ENCODE measurements at places on chromosomes 5 and 9. TPM values are rescaled to one million over a fixed set of nuclear protein-coding genes. Genes with fewer than 3 reads are reported as not detected.

DNA sequence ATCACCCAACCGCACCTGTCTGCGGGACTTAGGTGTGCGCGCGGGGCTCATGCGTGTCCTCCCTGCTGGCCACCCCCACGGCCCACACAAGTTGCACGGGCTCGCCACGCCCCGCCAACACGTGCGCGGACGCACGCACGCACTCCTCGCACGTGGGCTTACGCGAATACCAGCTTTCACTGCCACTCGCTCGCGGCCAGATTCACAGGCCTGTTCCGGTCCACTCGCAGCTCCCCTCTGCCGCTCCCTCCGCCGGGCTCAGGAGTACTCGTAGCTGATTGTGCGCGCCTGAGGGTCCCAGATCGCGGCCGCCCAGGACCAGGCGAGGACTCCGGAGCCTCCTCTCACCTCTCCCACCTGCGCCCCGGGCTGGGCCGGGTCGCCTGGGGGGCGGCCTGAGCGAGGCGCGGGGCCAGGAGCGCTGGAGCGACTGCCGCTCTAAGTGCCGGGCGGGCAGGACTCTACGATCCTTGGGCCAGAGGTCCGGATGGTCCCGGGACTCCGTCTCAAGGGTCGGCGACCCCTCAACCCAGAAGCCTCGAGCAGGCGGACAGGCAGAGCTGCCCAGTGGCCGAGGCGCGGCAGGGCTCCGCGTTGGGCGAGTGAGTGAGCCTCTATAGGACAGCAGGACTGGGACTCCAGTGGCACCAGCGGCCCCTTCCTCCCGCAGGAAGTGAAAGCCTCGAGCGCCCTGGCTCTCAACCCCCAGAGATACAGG, 3.4 kb downstream of the PCDHGC5 start:
- H3K27ac ChIP-seq: peak overlapping the region; percentile 49
- H3K4me1 ChIP-seq: peaks cover 2% of the 10 kb centered on the region
- peak overlapping the region; percentile 71 for H3K4me3 ChIP-seq
- peak; percentile 20 for DNase-seq

Gene OTP
- total RNA-seq: not detected

Gene GARIN3
- total RNA-seq: 0.47 TPM

Gene FAM153A
- 27.0 TPM for total RNA-seq

DNA sequence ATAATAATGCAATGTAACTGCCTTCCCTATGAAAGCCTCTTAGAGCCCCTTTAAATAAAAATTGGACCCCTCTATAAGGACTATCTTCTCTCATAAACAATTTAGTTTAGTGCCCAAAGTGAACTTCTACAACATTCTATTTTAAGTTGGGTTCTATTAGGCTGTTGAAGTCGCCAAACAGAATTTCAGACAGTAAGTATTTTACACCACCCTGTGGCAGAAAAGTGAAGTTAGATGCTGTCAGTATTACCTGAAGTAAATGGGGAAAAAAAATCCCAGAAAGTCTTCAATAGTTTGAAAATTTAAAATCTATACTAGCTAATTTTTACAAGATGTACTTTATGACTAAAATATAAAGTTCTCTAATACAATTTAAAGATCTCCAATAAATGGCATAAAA, 29.5 kb downstream of the CAAP1 start:
- H3K27me3 ChIP-seq: no peaks in the 10 kb centered on the region
- H3K27ac ChIP-seq: no peak overlapping the region
- DNase-seq: no peak
- H3K4me3 ChIP-seq: no peak overlapping the region
- H3K36me3 ChIP-seq: peaks cover 5% of the 10 kb centered on the region

- H3K27me3 ChIP-seq: no peaks in the 10 kb centered on the region
- DNase-seq: no peak
- no peak overlapping the region for H3K27ac ChIP-seq
- no peak overlapping the region for H3K4me3 ChIP-seq
- no peaks in the 10 kb centered on the region for H3K4me1 ChIP-seq
Measured at GRCh38 chr9:73537561-73537960, 385.9 kb downstream of the ANXA1 start.

Gene SHISAL2B
- not detected for total RNA-seq

Gene SPATA31A3
- total RNA-seq: not detected

DNA sequence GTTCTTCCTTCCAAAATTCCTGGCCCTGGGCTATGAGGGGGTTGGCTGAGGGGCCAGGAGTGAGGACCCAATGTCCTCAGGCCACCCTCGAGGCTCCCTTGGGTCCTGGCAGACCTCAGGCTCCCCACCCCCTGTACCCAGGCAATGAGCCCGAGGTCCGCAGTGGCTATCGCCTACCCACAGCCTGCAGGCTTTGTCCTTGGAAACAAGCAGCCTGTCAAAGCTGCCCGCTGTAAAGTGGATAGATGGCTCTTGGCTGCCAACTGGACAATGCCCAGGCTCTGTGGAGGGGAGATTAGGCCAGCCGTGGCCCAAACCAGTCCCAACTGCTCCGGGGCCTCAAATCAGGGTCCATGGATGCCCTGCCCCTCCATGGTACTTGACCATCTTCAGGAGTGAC, 2.2 kb upstream of the ADGRD2 start:
- DNase-seq: no peak
- no peak overlapping the region for H3K27ac ChIP-seq
- H3K4me3 ChIP-seq: no peak overlapping the region
- H3K4me1 ChIP-seq: peaks cover 6% of the 10 kb centered on the region

DNA sequence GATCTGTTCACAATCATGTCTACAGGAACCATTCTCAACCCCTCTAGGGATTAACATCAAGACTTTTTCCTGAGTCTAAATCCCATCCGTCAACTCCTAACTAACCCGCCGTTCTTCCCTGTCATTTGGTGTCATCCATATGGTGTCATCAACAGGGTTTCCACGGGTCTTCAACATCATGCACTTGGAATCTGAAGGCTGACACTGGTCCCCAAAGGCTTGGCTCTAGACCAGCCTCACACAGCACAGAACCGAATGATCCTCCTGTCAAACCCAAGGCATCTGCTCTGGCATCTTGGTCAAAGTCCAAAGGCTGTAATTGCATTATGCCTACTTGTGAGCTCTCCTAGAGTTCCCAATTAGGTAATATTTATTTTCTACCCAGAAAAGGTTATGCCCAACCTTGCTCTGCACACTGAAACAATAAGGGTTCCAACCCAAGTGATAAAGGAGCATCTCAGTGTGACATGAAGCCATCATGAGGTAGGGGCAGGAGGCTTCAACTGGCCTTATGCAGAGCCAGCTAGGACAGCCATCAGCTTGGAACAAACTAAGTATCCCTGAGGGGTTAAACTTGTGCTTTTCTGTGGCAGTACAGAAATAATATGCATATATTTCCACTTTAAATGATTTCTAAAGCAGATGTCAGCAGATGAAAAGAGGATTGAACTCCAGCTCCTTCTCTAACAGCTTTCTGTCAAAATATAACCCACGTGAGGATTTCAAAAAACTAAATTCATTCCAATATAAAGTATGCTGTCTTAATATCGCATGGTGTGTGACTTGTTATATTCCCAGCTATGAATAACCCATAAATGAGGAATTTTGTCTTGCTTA, 13.9 kb downstream of the ENC1 start:
- no peak overlapping the region for H3K4me3 ChIP-seq
- DNase-seq: no peak
- H3K27ac ChIP-seq: no peak overlapping the region
- peaks cover 35% of the 10 kb centered on the region for H3K27me3 ChIP-seq
- H3K4me1 ChIP-seq: peaks cover 20% of the 10 kb centered on the region
- no peaks in the 10 kb centered on the region for H3K36me3 ChIP-seq

DNA sequence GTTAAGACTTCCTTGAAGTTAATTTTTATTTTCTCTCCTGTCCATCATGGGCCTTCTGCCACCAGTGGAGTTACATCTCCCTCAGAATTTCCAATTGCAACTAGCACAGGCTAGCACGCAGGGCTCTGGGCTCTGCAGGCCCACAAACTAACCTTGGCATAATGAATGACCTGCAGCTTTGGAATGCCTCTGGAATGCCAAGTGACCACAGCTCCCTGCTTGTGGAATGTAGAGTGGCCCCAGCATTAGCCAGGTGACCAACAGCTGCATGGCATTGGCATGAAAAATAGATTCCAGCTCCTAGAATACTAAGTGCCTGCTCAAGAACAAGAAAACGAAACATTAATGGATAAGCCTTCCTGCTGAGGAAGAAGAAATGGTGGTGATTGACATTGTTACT, 726.1 kb downstream of the BRINP1 start:
- no peaks in the 10 kb centered on the region for H3K4me1 ChIP-seq
- no peaks in the 10 kb centered on the region for H3K36me3 ChIP-seq
- no peak overlapping the region for H3K27ac ChIP-seq
- DNase-seq: no peak
- no peaks in the 10 kb centered on the region for H3K27me3 ChIP-seq
- H3K4me3 ChIP-seq: no peak overlapping the region

Gene BRINP1
- total RNA-seq: not detected

Gene TLR4
- total RNA-seq: not detected

GRCh38 chr5:7851617-7852289, 820 bp upstream of the CFAP90 start:
- no peak overlapping the region for H3K27ac ChIP-seq
- no peak overlapping the region for H3K4me3 ChIP-seq
- DNase-seq: no peak
- H3K36me3 ChIP-seq: no peaks in the 10 kb centered on the region
- peaks cover 46% of the 10 kb centered on the region for H3K27me3 ChIP-seq

- H3K27me3 ChIP-seq: no peaks in the 10 kb centered on the region
- H3K4me3 ChIP-seq: no peak overlapping the region
- no peaks in the 10 kb centered on the region for H3K4me1 ChIP-seq
- no peak overlapping the region for H3K27ac ChIP-seq
Measured at GRCh38 chr5:38105801-38106200, 152.6 kb upstream of the EGFLAM start.

- DNase-seq: no peak
- H3K27ac ChIP-seq: no peak overlapping the region
- no peaks in the 10 kb centered on the region for H3K36me3 ChIP-seq
- no peak overlapping the region for H3K4me3 ChIP-seq
- H3K27me3 ChIP-seq: peaks cover 28% of the 10 kb centered on the region
- H3K4me1 ChIP-seq: no peaks in the 10 kb centered on the region
Measured at GRCh38 chr5:160305319-160305718, 7.0 kb downstream of the CCNJL start.

DNA sequence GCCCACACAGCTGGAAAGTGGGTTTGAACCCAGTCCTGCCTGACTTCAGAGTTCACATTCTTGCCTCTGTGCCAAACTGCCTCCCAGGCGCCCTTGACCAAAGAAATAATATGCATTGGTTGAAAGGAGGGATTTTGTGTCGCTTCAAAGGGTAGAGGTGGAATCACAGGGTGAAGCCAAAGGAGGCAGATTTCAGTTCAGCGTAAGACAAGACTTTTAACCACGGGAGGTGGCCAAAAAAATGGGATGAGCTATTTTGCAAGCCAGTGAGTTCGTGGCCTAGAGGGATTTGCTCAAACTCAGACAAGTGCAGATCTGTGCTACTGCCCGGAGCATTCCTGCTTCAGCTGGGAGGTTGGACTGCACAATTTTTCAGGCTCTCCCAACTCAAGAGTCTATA, 57.6 kb upstream of the RANBP3L start:
- no peak overlapping the region for H3K4me3 ChIP-seq
- no peaks in the 10 kb centered on the region for H3K27me3 ChIP-seq
- peaks cover 7% of the 10 kb centered on the region for H3K4me1 ChIP-seq
- H3K27ac ChIP-seq: no peak overlapping the region
- DNase-seq: no peak
